ENCODE measurements at places on chromosomes 6 and 20. TPM values are rescaled to one million over a fixed set of nuclear protein-coding genes. Genes with fewer than 3 reads are reported as not detected.

DNA sequence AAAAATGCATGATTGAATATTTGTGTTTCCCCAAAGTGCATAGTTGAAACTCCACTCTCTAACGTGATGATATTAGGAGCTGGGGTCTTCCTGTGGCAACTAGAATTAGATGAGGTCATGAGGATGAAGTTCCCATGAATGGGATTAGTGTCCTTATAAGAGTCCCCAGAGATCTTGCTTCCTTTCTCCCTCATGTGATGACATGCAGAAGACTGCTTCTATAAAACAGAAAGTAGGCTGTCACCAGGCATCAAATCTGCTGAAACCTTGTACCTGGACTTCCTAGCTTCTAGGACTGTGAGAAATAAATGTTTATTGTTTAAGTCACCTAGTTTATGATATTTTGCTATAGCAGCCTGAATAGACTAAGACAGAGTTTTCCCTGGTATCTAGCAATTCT is 586.5 kb upstream of the EPHA7 start:
- no peak for DNase-seq

- DNase-seq: no peak
These were observed 120.4 kb upstream of the GGTLC1 start for GRCh38 chr20:24109008-24109407.

- DNase-seq: no peak
These were observed 131.0 kb upstream of the BMP2 start for GRCh38 chr20:6636209-6637159.

- DNase-seq: no peak
These were observed 205.2 kb upstream of the CEP162 start for GRCh38 chr6:84432619-84433018.

GRCh38 chr6:143233554-143234285 is 173.0 kb downstream of the AIG1 start:
- DNase-seq: no peak

- no peak for DNase-seq
These were observed 157.7 kb downstream of the ERMARD start for GRCh38 chr6:169909113-169909512.

GRCh38 chr20:44642203-44643153 is 9.0 kb downstream of the ADA start:
- peak; percentile 59 for DNase-seq

DNA sequence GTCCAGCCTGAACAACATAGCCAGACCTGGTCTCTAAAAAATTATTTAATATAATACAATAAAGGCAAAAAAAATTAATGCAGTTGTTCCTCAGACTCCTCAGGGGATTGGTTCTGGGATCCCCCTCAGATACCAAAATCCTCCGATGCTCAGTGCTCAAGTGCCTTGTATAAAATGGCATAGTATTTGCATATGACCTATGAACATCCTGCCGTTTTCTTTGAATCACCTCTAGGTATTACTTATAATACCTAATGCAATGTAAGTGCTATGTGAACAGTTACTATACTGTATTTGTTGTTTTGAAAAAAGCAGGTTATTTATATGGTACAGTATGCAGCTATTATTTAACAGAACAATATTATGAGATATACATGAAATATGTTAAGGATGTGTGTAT is 43.3 kb downstream of the RNGTT start:
- DNase-seq: no peak

DNA sequence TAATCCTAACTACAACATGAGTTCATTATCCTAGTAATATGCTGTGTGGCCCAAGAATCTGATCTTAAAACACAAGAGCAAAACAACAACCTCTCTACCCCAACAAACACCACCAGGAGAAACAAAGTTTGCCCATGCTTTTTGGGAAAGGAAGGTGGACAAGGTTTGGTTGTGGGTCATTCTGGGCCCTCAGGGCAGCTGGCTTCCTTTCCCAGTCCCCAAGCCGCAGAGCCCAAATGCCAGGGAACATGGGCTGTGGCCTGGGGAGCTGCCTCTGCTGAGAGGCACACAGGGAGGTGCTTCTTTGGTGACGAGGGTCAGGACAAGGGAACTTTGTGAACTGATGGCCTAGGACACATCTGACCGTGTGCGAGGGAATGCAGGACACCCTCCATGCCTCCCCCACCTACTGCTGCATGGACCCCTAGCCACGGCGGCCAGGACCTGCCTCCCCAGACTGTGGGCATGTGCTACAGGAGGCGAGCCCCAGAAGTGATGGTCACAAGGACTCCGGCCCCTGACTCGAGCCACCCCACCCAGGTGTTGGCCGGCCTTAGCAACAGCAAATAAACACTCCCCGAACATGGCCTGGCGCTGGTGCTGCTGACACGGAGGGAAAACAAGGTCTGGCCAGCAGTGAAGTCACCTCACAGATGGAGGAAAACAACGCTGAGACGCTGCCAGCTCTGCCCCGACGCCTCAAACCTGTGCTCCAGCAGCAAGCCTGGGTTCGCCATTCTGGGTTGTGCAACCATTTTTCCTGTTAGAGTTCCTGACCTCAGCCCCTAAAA is 55.6 kb downstream of the RRBP1 start:
- DNase-seq: no peak

The RBM12 gene
- total RNA-seq: 112 TPM

The TBC1D20 gene
- 30.7 TPM for total RNA-seq
